Heart right ventricle (tissue), 16 donors: ENCODE measurements at places on chromosomes 3 and 15. TPM values are rescaled to one million over a fixed set of nuclear protein-coding genes. Genes with fewer than 3 reads are reported as not detected.

DNA sequence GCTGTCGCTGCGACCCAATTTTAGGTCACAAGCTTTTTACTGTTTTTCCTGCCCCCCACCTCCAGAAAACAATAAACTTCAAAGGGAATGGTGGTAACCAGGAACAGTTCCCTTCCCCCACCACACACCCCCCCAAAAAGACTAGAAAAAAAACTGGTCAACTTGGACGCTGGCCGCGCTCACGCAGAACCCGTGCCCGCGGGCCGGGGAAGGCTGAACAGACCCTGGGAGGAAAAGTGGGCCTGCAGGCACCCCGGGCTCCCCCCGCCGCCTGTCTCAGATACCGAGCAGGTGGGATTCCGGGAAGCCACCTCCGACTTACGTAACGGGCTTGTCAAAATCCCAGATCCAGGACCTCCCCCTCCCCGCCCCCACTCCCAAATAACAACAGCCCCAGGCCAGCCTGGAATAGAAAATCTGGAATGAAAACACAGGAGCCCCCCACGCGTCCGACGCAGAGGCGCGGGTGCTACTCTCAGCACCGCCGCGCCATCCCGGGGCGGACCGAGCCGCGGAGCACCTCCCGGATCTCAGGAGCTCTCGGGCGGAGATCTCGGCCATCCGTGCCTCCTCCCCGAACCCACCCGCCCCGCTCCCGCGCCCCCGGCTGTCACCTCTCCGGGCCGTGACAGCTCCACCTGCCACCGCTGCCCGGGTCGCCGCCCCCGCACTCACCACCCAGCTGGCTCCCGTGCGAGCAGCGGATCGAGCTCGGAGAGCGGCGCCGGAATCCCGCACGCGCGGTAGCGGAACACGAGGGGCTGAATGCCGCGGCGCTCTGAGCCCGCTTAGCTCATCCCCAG lies 557 bp downstream of the DENND4A start:
- peak; percentile 50 for DNase-seq

DNA sequence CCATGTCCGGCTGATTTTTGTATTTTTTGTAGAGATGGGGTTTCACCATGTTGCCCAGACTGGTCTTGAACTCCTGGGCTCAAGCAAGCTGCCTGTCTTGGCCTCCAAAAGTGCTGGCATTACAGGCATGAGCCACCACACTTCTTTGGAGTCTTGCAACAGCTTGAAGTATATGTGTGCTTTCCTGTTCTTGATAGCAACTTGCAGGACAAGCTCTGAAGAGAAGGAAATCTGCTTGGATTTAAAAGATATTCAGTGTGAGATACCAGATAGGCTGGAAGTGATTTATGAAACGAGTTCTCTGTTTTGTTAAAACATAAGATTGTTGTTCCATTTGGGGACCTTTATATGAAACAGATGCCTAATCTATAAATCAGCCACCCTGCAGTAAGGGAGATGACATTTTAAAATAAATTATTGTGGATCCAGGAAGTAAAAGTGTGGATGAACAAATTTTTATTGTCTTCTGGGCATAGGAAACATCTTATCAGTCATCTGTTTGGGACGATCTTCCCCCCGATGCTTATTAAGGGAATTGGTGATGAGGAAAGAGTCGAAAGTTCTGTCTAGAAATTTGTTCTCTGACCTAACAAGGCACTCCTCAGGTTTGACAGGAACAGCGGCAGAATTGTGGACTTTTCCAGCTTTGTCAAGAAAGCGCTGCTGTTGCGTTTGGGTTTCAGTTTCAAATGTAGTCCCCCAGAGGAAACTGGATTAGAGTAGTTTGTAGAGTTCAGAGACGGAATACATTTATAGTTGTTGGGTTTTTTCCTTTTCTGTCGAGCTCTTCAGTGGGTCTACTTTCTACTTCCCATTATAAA lies 53.7 kb upstream of the MAGI1 start:
- DNase-seq = no peak

DNA sequence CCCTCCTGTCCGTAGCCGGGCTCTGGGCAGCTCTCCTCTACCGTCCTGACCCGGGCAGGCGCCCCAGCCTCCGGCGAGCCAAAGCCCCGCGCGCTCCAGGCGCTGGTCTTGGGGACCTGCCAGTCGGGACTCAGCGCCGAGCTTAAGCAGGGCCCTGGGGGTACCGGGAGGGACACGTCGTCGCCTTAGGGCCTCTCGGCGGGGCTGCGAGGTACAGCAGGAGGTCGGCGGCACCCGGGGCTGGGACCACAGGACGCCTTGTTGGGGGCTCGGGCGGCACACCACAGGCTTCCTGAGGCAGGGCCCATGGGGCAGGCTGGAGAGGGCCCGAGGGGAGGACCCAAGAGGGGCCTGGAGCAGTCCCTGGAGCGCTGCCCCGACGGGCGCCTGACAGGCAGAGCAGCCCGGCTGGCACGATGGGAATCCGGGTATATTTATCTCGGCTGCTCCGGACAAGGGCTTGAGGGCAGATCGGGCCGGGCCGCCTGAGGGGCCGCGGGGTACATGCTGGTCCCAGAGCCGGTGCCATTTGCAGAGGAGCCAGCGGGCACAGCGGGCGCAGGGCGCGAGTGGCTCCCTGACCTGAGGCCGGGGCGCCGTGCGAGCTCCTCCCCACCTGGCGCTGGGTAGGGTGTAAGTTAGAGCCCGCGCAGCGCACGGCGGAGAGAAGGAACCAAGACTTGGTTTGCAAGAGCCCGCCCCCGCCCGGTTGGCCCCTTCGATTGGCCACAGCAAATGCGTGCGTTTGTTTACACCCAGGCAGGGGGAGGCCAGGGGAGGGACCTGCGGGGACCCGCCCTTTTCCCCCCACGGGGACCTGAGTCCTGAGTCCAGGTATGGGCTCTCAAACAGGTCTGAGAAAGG lies 574 bp downstream of the SLC38A3 start:
- DNase-seq = no peak

Gene ABI3BP
- total RNA-seq = 32.9 TPM

Gene ELP6
- 19.9 TPM for total RNA-seq
